ENCODE measurements at places on chromosomes 12 and 14. TPM values are rescaled to one million over a fixed set of nuclear protein-coding genes. Genes with fewer than 3 reads are reported as not detected.

Gene IL22
- not detected for total RNA-seq

Gene RPL10L
- total RNA-seq: not detected

DNA sequence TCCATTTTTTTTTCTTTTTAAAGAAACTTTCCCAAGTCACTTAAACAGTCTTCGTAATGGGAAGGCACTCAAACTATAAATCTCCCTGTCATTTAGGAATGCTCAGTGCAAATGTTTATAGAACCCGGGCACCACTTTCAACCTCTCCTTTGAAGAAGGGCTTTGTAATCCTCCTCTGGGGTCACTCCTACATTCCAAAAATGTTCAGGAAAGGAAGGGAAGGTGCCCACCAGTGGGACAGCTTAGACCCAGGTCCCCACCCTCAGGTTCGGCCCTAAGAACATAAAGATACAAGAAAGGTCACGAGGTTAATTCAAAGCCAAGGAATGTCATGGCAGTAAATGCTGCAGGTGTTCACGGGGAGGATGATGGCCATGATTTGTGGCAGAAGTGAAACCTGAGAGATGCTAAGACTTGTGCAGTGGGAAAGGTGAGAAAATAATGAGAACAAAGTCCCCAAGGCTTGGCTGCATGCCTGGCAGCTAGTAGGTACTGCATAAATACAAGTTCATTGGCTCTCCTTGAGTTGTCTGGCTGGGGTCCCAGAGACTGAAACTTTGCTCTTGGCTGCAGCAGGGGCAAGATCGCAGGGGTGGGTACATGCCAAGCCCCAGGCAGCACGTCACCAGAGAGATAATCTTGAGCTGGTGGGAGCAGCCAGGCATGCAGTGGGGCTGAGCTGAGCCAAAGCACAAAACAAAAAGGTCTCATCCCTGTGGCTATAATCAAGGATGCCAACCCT is 21.1 kb downstream of the KRT18 start:
- no peak for DNase-seq

DNA sequence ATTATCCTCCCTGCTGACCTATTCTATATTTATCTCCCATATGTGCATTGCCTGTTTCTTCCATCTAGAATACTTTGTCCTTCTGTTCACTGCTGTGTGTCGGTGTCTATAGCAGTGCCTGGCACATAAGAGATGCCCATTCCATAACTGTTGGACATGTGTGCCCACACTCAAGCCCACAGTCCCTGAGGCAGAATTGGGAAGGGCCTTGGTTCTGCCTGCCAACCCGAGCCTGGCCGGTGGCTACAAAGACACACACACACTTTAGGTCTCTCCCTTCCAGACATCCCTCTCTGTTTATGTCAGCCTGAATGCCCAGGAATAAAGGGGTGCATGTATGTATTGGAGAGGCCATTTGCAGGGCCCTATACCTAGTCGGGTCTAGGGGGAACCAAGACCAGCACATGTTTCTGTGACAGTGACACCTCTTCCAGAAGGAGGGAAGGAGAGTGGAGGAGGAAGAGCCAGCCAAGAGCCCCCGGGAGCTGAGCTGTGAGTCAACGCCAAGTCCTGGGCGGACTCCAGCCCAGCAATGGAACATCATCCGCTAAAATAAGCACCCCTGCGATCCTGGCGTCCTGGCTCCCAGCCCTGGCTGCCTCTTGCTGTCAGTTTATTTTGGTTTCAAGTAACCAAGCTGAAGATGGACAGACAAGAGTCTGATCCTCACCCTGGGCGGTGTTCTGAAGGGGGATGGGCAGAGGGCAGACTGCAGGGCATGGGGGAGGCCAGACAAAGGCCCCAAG is 4.3 kb upstream of the ASB2 start:
- DNase-seq: no peak

DNA sequence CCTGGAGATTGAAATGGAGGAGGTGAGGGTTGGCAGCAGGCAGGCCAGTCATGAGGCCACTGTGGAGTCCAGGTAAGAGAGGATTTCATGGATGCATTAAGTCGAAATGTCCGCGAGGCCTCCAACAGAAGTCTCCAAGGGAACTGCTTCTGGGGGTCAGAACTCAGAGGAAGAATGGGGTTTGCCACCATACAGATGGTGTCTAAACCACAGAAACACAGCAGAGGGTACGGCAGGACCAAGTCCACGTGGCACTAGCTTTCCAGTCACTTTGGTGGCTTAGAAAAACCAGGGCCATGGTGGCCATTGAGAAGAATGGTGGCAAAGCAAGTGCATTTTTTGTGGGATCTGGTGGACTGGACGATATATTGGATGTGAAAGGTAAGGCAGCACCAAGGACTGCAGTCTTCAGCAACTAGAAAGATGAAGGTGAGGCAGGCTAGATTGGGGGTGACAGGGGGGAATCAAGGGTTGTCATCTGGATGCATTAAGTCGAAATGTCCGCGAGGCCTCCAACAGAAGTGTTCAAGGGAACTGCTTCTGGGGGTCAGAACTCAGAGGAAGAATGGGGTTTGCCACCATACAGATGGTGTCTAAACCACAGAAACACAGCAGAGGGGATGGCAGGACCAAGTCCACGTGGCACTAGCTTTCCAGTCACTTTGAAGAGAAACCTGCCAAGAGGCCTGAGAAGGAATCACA is 22.5 kb upstream of the TMEM106C start:
- DNase-seq: no peak

DNA sequence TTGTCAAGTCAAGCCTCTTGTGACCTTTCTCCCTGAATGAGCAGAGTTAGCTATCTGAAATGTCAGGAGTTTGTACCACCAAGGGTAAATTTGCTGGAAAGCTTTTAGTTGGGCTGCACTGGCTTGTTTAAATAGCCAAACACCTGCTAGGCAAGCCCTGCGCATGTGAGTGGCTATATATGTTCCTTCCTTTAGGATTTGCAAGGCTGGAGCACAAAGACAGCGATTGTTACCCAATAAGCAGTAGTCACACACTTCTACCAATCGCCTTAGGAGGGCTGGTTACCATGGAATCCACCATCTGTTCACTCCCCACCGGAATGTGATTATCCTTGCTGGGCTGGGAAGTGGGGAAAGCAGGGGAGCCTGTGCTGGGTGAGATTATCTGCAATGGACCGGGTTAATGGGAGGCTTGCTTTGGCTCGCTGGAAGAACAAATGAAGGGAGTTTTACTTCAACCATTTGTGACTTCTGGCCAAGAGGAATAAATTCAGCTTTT is 102.5 kb downstream of the FGD4 start:
- DNase-seq: no peak

- no peak for DNase-seq
These were observed 2.4 kb upstream of the RNF34 start for GRCh38 chr12:121397521-121397920.

DNA sequence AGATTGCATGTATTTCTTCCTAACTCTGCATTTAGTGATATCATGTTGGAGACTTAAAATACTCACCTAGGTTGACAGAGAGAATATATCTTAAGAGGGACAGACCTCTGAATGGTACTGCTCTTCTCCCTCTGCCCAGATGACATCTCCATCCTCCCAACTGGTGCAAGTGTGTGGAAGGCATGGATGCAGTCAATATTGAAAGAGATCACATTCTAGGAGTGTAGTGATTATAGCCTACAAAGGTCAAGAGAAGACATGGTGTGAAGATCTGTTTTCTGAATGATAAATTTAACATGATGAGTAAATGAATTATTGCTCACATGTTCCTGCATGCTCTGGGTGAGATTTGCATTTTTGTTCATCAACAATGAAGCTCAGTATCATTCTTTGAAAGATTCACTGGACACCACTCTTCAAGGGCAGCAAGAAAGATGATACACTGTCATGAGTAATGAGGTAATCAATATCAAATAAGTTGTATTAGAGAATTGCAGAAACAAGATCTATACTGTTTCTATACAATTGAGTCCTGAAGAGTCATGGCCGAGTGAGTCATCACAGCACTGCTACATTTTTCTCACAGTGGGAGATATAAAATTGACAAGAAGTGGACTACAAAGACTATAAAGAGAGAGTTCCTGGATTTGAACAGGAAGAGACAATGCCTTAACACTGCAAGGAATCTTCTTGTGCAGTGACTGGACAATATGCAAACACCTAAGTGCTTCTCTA is 183.3 kb upstream of the KRR1 start:
- DNase-seq: no peak

DNA sequence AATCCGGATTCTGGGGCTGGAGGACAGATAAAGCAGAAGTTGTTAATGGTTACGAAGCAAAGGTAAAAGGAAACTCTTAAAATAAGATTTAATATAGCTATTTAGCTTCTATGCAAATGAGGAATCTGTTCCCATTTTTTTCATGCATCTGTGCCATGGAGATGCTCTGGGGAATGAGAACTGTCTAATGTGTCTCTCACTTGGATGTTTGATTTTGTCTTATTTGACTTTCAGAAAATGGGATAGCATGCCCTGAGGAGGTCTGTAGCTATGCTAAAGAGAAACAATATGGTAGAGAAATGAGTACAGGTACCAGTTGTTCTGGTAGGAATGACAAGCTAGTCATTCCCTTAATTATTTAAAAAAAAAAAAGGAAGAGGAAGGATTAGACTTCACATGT is 24.3 kb downstream of the C12orf76 start:
- DNase-seq: no peak

GRCh38 chr12:27779416-27779919 is 565 bp upstream of the KLHL42 start:
- DNase-seq: peak; percentile 22

DNA sequence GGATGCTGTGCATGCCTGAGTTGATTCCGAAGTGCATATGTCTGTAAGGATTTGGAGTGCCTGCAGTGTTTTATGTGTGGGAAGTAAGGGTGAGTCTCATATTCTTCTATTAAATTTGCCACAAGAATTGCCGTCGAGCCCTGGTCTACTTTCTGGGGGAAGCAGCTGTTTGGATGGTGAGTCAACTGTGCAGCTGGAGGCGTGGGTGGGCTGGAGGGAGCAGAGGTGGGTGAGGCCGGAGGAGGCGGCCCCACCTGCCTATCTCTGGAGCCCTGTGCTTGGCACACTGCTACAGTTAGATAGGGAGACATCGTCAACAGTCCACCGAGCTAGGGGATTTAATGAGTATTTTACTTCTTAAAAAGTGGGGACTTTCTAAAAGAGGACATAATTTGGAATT is 9.7 kb downstream of the GLRX5 start:
- DNase-seq: no peak

- DNase-seq: no peak
These were observed 3.4 kb downstream of the ACTN1 start for GRCh38 chr14:68975667-68976066.

- DNase-seq: peak; percentile 29
These were observed 18.5 kb upstream of the PCNX1 start for GRCh38 chr14:70888681-70889175.

Measured in activated CD8-positive, alpha-beta T cell treated with anti-CD3 and anti-CD28 coated beads, Interleukin-2, amount 10 ng/mL, durations not matched to agents 7 days and 5 days (primary cell).